ENCODE measurements at places on chromosomes 4 and X.

DNA sequence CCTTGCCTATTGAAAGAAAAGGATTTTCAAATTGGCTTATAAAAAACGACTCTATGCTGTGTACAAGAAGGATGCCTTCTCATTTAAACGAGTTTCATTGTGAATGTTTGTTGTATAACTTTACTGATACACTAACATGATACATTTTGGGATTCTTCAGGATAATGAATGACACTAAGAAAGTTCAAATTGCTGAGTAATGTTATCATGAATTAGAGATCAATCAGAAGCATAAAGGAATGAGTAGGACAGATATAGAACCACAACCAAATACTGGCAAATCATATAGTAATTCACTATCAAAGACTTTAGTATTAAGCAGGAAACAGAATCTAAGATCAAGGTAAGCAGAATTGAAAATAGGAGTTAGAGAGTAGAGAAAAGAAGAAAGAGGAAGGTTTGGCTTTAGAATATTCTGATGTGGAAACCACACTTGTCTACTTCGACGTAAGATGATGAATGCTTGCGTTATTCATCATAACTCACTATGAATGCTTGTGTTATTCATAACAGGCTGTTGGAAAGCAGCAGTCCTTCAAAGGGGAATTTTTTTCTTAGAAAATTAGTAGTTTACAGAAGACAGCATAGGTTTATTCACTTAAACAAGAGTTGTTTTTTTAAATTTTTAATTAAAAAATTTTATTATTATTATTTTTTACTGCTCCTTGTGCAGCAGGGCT lies 13.4 kb downstream of the CCDC158 start:
- no peak for DNase-seq

- no peak for DNase-seq
Observed at GRCh38 chrX:108601276-108601675, 135.1 kb downstream of the IRS4 start.

DNA sequence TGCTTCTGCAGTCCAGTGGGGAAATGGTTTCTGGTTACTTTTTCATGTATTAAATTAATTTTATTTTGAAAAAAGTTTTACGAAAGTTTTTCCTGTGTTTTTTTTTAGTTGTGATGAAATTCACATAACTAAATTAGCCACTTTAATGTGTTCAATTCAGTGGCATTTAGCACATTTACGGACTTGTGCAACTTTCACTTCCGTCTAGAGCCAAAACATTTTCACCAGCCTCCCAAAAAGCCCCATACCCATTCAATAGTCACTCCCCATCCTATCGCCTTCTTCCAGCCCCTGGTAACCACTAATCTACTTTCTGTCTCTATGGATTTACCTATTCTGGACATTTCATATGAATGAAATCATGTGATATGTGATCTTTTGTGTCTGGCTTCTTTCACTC lies 22.8 kb upstream of the TBL1X start:
- DNase-seq: no peak

GRCh38 chr4:100841911-100842310 lies 324.1 kb upstream of the EMCN start:
- no peak for DNase-seq

DNA sequence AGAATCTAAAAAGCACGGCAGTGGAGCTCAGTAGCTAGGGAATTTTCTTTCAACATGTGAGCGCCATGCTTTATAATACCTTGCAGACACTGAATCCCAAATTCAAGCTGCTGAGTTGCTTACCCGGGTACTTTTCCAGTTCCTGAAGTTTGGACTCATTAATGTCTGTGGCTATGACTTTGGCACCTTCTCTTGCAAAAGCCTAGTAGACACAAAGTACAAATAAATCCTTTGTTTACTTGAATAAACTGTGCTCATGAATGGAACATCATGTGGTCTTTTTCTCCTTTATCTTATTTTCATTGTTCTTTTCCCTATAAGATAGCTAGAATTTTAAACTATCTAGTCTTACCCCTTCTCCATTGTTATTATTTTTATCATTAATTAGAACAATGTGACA lies 4.6 kb downstream of the BDH2 start:
- no peak for DNase-seq

GRCh38 chr4:14333616-14334015 lies 668.7 kb upstream of the CPEB2 start:
- no peak for DNase-seq

Measured in HT1080 (cell line).